ENCODE measurements at places on chromosomes 3 and 15.

DNA sequence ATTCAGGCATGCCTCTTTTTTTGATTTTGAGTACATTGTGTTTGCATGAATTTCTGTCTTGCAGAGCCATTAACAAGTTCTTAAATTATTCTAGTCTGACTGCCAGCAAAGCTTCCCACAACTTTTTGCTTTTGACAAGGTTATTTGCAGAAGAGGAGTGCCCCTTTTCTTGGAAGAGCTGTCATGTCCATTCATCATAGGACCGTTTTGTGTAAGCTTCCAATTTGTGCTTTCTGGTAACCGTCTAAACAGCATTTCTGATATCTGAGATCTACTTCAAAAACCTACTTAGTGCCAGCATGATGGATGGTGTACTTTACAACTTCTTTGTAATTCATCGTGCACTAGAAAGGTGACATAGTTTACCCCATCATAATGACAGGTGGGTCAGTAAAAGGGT, 379.7 kb downstream of the NAALADL2 start:
- DNase-seq, result no peak

- DNase-seq, result no peak
Observed at GRCh38 chr3:173529062-173529711, 131.6 kb downstream of the NLGN1 start.

GRCh38 chr15:33746203-33746602, 222.1 kb upstream of the CHRM5 start:
- DNase-seq, result no peak

GRCh38 chr3:11035757-11036505, 43.4 kb downstream of the SLC6A1 start:
- DNase-seq, result no peak

DNA sequence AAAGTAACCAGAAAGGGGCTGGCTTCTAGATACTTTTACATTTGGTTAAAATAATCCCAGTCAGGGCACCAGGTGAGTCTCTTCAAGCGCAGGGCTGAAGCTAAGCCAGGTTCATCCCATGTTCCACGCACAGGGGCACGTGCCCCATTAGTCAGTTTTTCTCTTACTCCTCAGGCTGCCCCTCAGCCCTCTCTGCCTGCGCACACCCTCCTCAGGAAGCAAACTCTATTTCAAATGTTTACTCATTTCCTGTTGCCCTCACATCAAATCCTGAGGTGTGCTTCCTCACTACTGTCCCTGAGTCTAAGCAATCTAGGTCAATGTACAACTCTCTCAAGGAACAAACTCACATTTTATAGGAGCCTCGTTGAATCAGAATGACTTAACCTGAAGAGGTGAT, 48.5 kb downstream of the THBS1 start:
- peak; percentile 44 for DNase-seq

DNA sequence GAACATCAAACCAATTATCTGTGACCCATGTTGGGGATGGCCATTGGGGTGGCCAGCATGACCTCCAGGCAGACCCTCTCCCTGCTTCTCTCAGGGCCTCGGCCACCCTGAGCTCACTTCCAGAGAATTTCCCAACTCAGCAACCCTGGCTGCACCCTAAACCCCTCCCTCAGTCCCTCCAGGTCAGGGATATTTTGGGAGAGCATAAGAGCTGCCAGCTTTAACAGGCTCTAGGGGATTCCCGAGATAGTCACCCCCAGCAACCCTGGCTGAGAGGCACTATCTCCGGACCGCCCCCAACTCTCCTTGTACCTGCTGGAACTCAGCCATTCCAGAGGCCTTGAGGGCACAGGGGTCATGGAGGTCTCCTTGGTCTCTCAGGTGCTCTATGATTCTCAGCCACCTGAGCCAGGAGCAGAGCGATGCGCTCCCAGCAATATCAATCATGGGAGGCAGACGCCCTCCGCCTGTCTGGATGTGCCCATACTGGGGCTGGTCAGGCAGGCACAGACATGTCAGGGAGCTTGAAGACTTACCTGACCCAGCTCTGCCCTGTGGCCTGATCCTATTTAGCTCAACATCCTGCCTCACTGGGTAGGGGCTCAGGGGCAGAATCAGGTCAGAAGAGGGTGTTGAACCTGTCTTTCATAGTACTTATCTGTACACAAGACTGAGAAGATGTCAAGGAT, 34.9 kb upstream of the CILP start:
- DNase-seq, result no peak

- no peak for DNase-seq
Observed at GRCh38 chr3:157067114-157067513, 92.8 kb downstream of the CCNL1 start.

DNA sequence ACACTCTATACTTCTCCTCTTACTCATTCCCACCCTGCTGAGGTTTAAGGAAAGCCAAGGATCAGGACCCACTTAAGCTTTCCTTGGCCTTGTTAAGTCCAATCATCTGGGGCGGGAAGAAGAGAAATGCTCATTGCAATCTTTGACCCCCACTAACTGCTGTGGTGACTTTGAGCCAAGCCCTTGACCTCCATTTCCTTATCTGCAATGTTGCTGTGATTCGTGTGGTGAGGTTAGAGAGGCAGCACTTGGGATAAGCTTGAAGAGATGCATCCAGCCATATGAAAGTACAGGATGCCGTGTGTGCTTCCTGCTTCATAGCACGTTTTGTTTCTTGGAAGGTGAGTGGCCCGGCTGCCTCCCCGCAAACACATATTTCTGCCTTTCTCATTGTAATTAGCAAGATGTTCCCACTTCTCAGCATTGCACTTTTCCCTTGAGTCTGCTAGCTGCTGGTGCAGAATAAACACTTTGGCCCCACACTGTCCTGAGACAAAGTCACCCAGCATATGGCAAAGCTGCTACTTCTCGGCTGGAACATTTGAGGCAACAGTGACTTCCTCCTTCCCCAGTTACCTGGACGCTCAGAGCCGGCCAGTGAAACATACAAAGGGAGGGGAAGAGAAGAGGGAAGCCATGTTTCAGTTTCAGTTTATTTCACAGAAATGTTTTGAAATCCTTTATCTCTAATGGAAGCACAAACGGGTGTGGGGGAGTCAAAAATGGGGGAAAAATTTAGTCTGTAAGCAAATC, 10.5 kb upstream of the NUDT16 start:
- no peak for DNase-seq

DNA sequence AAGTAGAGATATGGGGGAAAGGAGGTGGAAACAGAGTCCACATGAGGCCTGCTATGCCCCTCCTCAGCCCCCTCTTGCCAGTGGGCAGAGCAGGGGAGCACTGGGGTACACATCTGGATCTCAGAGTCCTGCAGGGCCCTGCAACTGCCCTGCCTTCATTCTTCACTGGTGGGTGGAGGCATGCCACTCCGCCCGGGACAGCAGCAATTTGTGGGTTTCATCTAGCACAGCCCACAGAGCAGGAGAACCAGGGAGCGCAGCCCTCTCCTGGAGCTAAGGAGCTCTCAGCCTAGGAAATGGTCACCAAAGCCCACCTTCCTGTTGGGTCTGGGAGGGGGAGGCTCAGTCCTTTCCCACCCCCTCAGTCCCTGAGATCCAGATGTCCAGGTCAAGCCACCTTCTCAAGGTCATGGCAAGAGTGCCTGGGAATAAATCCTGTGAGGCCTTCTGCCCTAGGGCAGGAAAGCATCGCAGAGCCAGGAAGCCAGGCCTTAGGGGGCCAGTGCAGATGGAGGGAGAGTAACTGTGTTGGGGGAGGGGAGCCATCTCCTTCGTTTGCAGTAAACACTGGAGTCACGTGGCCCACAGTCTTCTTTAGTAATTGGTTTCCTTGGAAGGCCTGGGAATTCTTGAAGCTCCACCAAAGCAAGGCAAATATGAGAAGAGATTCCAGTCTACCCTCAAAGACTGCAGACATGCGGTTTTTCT, 31.0 kb downstream of the ANP32A start:
- no peak for DNase-seq

DNA sequence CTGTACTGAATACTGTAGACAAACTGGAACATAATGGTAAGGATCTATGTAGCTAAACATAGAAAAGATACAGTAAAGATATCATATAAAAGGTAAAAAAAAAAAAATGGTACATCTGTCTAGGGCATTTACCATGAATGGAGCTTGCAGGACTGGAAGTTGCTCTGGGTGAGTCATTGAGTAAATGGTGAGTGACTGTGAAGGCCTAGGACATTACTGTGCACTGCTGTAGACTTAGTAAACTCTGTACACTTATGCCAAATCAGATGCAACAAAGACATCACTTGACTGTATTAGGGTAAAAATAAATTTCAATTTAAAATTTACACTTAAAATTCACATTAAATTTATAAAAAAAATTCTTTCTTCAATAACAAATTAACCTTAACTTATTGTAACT, 281.3 kb upstream of the LMCD1 start:
- no peak for DNase-seq

DNA sequence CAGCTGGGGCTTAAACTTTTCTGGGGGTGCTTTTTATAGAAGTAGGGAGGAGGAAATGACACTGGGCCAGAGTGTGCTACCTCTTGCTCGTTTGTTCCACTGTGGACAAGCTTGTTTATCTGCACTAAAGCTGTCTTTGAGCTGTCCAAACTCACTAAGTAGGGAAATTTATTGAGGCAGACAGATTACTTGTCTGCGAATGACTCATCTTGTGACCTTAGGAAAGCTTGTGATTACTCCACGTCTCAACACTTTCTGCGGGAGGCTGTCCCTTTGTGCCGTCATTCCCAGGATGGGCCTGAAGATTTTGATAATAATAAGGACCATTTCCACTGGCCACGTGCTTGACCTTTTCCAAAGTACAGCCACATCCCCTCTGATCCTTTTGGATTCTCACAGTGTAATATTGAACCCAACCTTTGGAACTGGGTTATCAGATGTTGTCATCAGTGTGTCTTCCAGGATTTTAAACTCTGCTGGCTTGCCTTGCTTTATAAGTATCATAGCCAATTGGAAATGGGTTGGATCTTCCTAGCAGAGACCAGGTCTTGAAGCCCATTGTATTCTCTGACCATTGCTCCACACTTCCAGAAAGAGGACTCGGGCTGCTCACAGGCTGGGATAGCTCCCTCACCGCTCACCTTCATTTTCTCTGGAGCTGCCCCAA, 84.7 kb downstream of the AGBL1 start:
- no peak for DNase-seq

- peak; percentile 63 for DNase-seq
Observed at GRCh38 chr15:76147906-76148570, 88.3 kb downstream of the TMEM266 start.

GRCh38 chr15:91956026-91956723, 102.7 kb downstream of the SLCO3A1 start:
- DNase-seq, result no peak

- no peak for DNase-seq
Observed at GRCh38 chr3:10280177-10280529, 12.6 kb downstream of the GHRL start.

- no peak for DNase-seq
Observed at GRCh38 chr3:176147251-176147650, 1050.0 kb downstream of the TBL1XR1 start.

- DNase-seq, result no peak
Observed at GRCh38 chr3:197540961-197541377, 14.8 kb downstream of the BDH1 start.

GRCh38 chr15:76866716-76867321, 38.3 kb downstream of the SCAPER start:
- no peak for DNase-seq

DNA sequence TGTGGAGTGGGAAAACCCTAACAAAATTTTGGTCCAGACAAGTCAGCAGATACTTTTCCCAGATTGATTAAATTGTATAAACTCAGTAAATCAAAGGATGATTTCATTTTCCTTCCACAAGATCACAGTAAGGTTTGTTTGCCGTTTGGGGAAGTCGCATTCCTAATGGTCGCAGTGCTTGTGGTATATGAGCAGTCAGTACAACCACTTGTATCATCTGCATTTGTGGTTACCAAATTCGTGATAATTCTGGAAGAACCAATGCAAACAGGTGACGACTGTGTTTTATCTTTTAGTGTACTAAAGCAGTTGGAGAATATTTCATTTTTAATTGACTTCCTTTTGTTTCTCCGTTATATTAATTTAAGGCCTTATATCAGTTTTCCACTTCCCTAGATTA, 100.0 kb upstream of the CNTN6 start:
- DNase-seq, result no peak

GRCh38 chr15:92243227-92243626, 150.5 kb upstream of the ST8SIA2 start:
- DNase-seq, result no peak

DNA sequence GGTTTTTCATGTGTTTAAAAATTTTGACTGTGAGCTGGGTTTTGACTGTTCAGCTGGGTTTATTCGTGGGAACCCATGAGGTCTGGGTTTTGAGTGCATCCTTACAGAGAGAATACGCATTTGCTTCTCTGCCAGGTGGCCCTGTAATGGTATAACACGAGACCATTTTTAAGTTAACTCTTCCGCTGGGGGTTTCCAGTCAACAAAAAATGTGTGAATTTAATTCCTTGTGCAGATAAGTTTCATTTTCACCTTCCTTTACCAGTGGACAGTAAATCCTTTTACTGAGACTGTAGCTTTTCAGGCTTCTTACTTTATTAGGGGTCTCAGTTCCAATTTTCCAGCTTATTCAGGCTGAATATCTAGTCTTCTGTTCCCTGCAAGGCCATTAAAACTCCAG, 149.6 kb downstream of the OPA1 start:
- no peak for DNase-seq

GRCh38 chr3:40073310-40074007, 236.0 kb upstream of the EIF1B start:
- DNase-seq, result no peak

DNA sequence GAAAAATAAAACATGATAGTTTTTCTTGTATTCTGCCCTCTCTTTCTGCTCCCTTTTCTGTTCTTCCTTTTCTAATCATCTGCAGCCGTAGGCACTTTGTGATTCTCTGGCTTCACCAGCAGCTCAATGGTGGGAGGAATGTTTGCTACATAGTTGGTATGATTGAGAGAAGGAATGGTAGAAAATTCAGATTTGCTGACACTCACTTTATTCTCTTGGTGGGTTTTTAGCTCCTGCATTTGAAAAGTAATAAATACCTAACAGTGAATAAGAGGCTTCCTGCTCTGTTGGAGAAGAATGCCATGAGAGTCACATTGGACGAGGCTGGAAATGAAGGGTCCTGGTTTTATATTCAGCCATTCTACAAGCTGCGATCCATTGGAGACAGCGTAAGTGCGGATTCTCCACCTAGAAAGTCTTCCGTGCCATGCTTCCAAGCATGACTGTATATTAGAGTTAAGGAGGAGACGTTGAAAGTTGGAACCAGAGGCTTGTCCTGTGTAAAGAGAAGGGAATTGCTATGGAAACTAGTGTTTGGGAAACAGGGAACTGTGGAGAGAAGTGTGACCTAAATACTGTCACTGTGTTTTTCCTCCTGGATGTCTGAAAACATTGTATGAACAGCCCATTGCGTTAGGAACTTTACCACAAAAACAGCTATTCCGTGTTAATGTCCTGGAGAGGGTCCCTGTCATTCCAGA, 148.9 kb downstream of the ITPR1 start:
- no peak for DNase-seq

GRCh38 chr15:79977431-79978054, 6.5 kb upstream of the BCL2A1 start:
- DNase-seq, result no peak

- DNase-seq, result no peak
Observed at GRCh38 chr15:25899870-25900269, 36.7 kb upstream of the ATP10A start.

GRCh38 chr3:155555479-155556060, 189.3 kb downstream of the PLCH1 start:
- DNase-seq, result no peak

GRCh38 chr3:114721864-114722263, 425.2 kb downstream of the ZBTB20 start:
- DNase-seq, result no peak

GRCh38 chr3:100103558-100104441, 10.5 kb downstream of the FILIP1L start:
- peak; percentile 83 for DNase-seq

- no peak for DNase-seq
Observed at GRCh38 chr15:27427276-27427675, 456.3 kb downstream of the GABRG3 start.

All from stimulated activated naive CD8-positive, alpha-beta T cell treated with anti-CD3 and anti-CD28 coated beads, Interleukin-15, amount 100 ng/mL, for 72 hours (primary cell).